M059J (cell line): ENCODE measurements at places on chromosomes 3 and 15. TPM values are rescaled to one million over a fixed set of nuclear protein-coding genes. Genes with fewer than 3 reads are reported as not detected.

The CTXN2 gene
- 0.20 TPM in 1 of 2 replicates, not detected in the other for total RNA-seq

The CCR3 gene
- 0.20 TPM in 1 of 2 replicates, not detected in the other for total RNA-seq

The EIF5A2 gene
- 17.4 and 25.1 TPM in 2 replicates for total RNA-seq

The SLC12A6 gene
- total RNA-seq = 3.0 and 6.6 TPM in 2 replicates

The DPPA4 gene
- total RNA-seq = not detected in 2 replicates

The C3orf85 gene
- total RNA-seq = not detected in 2 replicates

The COL6A5 gene
- total RNA-seq = not detected in 2 replicates

The NBEAL2 gene
- 1.5 and 3.5 TPM in 2 replicates for total RNA-seq

The NUP210 gene
- 3.5 and 8.5 TPM in 2 replicates for total RNA-seq

- peak; percentile 42 for DNase-seq
These were observed 49.6 kb downstream of the PCSK6 start for GRCh38 chr15:101439920-101440319.

- no peak for DNase-seq
These were observed 65.7 kb upstream of the HES1 start for GRCh38 chr3:194070220-194070633.

DNA sequence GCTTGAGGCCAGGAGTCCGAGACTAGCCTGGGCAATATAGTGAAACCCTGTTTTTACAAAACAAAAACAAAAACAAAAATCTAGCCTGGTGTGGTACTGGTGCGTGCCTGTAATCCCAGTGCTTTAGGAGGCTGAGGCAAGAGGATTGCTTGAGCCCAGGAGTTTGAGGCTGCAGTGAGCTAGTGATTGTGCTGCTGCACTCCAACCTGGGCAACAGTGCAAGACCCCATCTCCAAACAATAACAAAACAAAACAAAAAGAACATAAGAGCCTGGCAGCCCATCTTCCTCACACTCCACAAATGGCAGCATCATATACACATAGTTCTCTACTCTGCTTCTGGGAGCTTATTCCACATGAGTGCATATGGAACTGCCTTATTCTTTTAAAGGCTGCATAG, 2.2 kb upstream of the TRH start:
- DNase-seq = no peak
